Amniotic stem cell (primary cell): ENCODE measurements at places on chromosomes 6 and 20.

GRCh38 chr6:147922799-147923198, 414.3 kb downstream of the SAMD5 start:
- DNase-seq: no peak

DNA sequence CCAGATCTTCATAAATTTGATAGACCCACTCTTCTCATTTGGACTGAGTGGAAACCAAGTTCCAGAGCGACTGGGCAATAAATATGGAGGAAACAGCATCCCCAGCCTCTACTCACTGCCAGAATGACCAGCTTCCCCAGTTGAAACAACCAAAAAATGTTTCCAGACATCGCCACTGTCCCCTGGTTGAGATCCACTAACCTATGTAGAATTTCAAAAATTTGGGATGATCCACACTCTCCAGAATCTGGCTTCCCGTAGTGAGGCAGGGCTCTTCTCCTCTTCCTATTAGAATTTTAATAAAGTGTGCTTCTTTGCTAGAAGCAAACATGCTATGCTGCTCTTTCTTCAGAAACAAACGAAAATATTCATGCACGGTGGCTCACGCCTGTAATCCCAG, 287.0 kb upstream of the SUPT3H start:
- DNase-seq: no peak

DNA sequence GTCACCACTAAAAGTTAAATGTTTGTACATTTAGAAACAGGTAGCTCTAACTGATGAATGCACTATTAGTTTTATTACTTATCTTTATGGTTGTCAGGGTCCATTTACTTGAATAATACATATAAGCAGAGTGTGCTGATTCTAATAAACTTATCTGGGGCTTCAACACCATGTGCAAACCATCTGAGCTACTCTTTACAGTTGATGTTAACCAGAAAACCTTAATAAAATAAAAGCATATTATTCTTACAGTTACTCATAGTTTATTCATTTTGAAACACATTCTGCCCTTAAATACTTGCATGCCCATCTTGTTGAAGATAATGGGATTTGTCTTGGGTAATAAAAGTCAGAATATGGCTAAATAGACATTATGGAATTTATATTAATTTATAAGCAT, 1042.2 kb downstream of the EPHA7 start:
- no peak for DNase-seq

- no peak for DNase-seq
These were observed 524.6 kb upstream of the CDH4 start for GRCh38 chr20:60727425-60727824.

DNA sequence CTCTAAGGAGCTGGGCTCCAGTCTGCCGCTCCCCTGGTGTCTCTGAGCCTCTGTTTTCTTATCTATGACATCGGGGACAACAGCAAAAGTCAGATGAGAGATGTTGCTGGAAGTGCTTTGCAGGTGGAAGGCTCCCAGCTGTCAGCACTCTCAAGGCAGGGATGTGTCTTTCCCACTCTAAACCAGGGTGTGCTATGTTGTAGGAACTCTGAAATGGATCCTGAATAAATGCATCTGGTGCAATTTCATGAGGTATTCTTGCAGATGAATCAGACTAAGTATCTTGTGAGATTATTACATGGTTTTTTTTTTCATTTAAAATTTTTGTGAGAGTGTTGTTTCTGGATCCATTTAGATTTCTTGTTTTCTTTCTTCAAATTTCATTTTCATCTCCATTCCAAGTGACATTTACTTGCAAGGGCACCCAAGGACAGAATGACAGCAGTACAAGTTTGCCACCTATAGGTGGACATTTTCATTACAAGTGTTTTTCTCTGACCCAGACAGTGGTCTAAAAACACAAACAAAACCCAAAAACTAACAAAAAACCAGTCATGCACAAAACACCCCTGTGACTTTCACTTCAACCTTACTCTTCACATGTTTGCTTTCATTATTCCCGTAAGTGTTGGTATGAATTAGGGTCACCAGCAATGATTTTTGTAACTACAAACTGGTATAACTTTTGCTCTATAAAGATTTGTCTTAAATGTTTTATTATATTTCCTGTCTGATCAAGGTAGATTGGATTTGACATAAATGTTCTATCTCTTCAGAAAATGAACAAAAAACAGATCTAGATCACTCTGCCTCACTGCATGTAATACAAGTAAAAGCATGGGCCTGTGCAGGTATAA, 14.7 kb upstream of the SIM1 start:
- DNase-seq: no peak
